T-cell (primary cell): ENCODE measurements at places on chromosomes 4 and X. TPM values are rescaled to one million over a fixed set of nuclear protein-coding genes. Genes with fewer than 3 reads are reported as not detected.

RGN gene
- total RNA-seq, result not detected

MCF2 gene
- 0.47 TPM for total RNA-seq

MANBA gene
- 26.1 TPM for total RNA-seq

PABPC1L2B gene
- total RNA-seq, result not detected

DDX53 gene
- not detected for total RNA-seq

SLC39A8 gene
- 19.2 TPM for total RNA-seq

GRCh38 chrX:22758807-22759481 is 240.8 kb upstream of the DDX53 start:
- no peak for DNase-seq
- H3K27me3 ChIP-seq, result no peaks in the 10 kb centered on the region
- H3K36me3 ChIP-seq, result no peaks in the 10 kb centered on the region
- no peaks in the 10 kb centered on the region for H3K4me1 ChIP-seq
- H3K4me3 ChIP-seq, result no peak overlapping the region

DNA sequence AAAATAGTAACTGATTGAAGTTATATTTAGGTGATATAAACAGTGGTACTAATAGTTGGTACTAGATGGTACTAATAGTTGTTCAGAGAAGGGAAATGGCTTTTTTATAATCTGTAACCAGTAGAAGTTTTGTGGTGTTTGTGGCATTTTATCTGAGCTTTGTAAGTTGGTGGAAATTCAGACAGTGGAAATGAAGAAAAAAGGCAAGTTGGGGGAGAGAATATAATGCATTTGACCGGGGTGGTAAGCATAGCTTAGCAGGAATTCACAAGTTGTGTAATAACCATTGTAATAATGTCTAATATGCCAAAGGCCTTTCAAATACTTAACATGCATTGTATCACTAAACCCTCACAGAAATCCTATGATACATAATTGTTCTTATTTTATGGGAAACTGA is 36.3 kb downstream of the DTHD1 start:
- peaks cover 6% of the 10 kb centered on the region for H3K4me1 ChIP-seq
- no peaks in the 10 kb centered on the region for H3K36me3 ChIP-seq
- no peak overlapping the region for H3K4me3 ChIP-seq
- H3K27me3 ChIP-seq, result no peaks in the 10 kb centered on the region
- DNase-seq, result no peak
- no peak overlapping the region for H3K27ac ChIP-seq

GRCh38 chr4:169305651-169306050 is 34.9 kb upstream of the SH3RF1 start:
- H3K36me3 ChIP-seq, result no peaks in the 10 kb centered on the region
- H3K27ac ChIP-seq, result no peak overlapping the region
- H3K27me3 ChIP-seq, result no peaks in the 10 kb centered on the region
- no peak for DNase-seq

- H3K4me3 ChIP-seq, result no peak overlapping the region
- H3K27ac ChIP-seq, result no peak overlapping the region
- peaks cover 10% of the 10 kb centered on the region for H3K4me1 ChIP-seq
- H3K27me3 ChIP-seq, result no peaks in the 10 kb centered on the region
- no peaks in the 10 kb centered on the region for H3K36me3 ChIP-seq
These were observed 19.3 kb upstream of the RPL34 start for GRCh38 chr4:108601106-108601505.

- H3K36me3 ChIP-seq, result no peaks in the 10 kb centered on the region
- no peak overlapping the region for H3K4me3 ChIP-seq
- no peaks in the 10 kb centered on the region for H3K4me1 ChIP-seq
- H3K27ac ChIP-seq, result no peak overlapping the region
These were observed 549.8 kb upstream of the FAM241A start for GRCh38 chr4:111595456-111595855.

DNA sequence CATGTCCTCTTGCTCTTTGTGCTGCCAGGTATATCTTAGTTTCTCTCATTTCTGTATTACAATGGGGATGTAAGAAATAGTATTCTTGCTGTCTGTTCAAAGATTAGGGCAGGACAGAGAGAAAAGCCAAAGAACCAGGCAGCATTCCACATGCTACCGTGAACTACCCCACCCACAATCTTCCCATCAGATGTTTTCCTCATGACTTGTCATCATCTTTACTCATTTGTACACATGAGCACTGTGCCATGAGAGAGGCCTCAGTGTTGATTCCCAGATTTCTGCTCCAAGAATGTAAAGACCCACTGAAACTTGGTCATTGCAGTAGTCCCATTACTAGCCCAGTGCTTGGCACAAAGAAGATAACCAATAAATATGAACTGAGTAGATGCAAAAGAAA is 354.6 kb upstream of the RASGEF1B start:
- no peaks in the 10 kb centered on the region for H3K36me3 ChIP-seq
- H3K27me3 ChIP-seq, result no peaks in the 10 kb centered on the region
- H3K4me1 ChIP-seq, result no peaks in the 10 kb centered on the region
- no peak for DNase-seq
- no peak overlapping the region for H3K27ac ChIP-seq

DNA sequence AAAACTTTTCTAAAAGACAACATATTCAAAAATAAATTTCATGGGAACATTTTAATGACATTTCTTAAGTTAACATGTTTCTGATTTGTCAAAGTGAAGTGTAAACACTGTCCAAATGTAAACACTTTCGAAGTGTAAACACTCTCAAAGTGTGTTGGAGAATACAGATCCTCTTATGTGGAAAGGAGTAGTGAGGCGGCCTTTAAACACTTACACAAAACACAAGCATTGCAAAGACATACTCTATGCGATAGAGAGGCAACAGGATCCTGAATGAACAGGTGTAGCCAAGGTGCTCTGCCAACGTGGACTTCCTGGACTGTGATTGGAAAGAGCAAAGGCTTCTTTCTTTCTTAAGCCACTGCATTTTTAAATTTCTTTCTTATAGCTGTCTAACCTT is 62.7 kb upstream of the PGM2 start:
- no peak for DNase-seq
- H3K27ac ChIP-seq, result no peak overlapping the region
- H3K36me3 ChIP-seq, result no peaks in the 10 kb centered on the region
- no peak overlapping the region for H3K4me3 ChIP-seq

- no peaks in the 10 kb centered on the region for H3K4me1 ChIP-seq
- no peak overlapping the region for H3K4me3 ChIP-seq
- no peak overlapping the region for H3K27ac ChIP-seq
- no peaks in the 10 kb centered on the region for H3K27me3 ChIP-seq
These were observed 21.1 kb upstream of the WDR17 start for GRCh38 chr4:176044589-176044951.

MAGEA1 gene
- not detected for total RNA-seq

DNA sequence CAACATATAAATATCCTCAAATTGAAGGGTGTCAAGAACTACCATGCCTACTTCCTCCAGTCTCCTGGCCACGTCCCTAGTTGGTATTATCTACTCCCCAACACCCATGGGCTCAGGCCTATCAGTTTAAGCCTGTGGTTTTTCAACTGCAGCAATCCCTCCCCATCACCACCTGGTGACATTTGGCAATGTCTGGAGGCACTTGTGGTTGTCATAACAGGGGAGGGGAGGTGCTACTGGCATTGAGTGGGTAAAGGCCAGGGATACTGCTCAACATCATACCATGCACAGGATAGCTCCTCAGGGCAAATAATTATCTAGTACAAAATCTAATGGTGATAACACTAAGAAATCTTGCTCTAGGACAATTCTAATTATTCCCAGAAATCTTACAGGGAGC is 95.3 kb downstream of the COMMD8 start:
- no peak overlapping the region for H3K27ac ChIP-seq
- no peaks in the 10 kb centered on the region for H3K4me1 ChIP-seq

LRAT gene
- not detected for total RNA-seq

DNA sequence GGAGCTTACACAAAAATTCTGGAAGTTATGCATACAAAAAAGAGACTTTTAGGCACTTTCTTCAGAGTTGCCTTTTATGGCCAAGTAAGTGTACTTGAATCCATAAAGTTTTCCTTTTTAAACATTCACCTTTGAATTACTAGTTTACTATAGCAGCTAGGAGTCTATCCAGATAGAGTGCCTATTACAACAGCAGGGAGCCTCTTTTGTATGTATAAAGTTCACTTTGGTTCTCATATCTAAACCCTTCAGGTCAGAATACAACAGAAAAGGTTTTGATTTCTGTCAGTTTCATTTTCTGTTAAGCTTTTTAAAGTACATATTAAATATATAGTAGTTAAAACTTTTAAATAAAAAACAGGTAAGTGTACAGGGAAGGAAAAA is 51.4 kb upstream of the IL13RA1 start:
- peaks cover 10% of the 10 kb centered on the region for H3K36me3 ChIP-seq
- no peaks in the 10 kb centered on the region for H3K4me1 ChIP-seq

RNF113A gene
- 40.5 TPM for total RNA-seq

GRCh38 chr4:109231331-109231730 is 71.1 kb downstream of the COL25A1 start:
- H3K27ac ChIP-seq, result no peak overlapping the region
- no peaks in the 10 kb centered on the region for H3K4me1 ChIP-seq
- H3K36me3 ChIP-seq, result no peaks in the 10 kb centered on the region
- H3K4me3 ChIP-seq, result no peak overlapping the region

- H3K4me1 ChIP-seq, result no peaks in the 10 kb centered on the region
- no peak overlapping the region for H3K4me3 ChIP-seq
- no peak overlapping the region for H3K27ac ChIP-seq
These were observed 70.7 kb downstream of the ANKRD50 start for GRCh38 chr4:124641715-124642381.

SSX1 gene
- total RNA-seq, result 0.26 TPM

DNA sequence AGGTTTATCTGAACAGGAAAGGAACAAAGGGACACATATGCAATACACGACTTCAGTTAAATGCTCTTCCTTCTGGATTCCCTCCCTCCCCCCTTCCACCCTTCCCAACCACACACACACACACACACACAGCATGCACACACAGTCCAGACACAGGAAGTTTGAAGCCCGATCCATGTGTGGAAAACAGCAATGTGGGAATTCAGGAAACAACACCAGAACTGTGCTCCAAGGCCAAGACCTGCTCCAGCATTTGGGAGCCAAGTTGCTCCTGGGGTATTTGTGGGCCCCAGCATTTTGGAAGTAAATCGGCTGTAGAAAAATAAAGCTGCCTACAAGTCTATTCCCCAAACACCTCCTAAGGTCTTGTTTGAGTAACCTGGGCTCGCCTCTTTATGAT is 5.6 kb upstream of the AMOT start:
- no peak for DNase-seq
- H3K27me3 ChIP-seq, result no peaks in the 10 kb centered on the region
- H3K4me3 ChIP-seq, result no peak overlapping the region
- H3K4me1 ChIP-seq, result peaks cover 4% of the 10 kb centered on the region

DNA sequence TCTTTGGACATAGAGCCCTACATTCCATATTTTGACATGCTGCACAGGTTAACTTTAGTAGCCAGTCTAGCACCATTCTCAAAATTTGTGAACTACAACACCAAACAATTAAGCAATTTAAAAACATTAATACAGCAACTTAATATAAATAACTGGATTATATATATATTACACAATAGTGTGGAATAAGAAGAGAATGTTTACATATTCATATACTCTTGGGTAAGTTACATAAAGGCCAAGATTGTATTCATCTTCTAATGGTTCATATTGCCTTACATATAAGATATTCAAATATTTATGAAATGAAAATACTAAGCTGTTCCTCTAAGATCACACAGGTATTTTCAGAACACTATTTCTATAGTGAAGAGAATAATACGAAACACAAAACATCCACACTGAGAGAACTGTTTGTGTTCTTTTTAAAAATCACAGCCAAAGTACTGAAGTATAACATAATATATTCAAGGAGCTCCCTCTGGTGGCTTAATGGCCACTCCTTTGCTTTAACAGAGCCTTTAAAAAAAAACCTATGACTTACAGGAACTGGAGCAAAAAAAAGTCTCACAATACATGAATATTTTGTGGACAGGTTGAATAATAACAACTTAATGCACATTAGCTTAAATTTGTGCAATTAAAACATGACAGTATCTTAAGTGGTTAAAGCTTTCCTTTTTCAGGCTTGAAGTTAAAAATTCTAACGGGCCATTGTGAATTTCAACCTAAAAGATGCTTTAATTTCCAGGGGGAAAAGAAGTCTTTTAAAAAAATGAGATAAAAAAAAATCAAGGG is 46.2 kb downstream of the NEK1 start:
- H3K4me1 ChIP-seq, result no peaks in the 10 kb centered on the region
- DNase-seq, result no peak
- no peaks in the 10 kb centered on the region for H3K36me3 ChIP-seq
- no peak overlapping the region for H3K4me3 ChIP-seq

FAM200B gene
- total RNA-seq, result 19.1 TPM

PLK4 gene
- total RNA-seq, result 1.9 TPM

DNA sequence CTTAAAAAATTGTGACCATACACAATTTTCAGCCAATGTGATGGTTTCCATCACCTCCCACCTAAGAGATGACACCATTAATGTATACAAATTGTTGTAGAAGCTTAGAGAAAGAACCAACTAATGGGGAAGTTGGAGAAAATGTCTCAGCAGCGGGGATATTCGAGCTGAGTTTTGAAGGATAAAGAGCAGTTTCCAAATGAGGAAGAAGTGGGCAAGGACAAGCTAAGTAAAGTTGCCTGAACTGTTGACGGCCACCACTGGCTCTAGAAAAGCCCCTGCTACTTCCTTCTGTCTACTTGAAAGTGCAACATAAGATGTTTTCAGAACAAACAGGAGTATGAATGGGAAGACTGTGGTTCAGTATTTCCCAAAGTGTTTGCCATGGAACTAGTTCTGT is 92.0 kb downstream of the CHRNA9 start:
- H3K4me3 ChIP-seq, result no peak overlapping the region
- H3K27me3 ChIP-seq, result no peaks in the 10 kb centered on the region
- H3K36me3 ChIP-seq, result no peaks in the 10 kb centered on the region

MTTP gene
- total RNA-seq, result 0.19 TPM

FRMD7 gene
- total RNA-seq, result not detected

HELT gene
- total RNA-seq, result not detected

DNA sequence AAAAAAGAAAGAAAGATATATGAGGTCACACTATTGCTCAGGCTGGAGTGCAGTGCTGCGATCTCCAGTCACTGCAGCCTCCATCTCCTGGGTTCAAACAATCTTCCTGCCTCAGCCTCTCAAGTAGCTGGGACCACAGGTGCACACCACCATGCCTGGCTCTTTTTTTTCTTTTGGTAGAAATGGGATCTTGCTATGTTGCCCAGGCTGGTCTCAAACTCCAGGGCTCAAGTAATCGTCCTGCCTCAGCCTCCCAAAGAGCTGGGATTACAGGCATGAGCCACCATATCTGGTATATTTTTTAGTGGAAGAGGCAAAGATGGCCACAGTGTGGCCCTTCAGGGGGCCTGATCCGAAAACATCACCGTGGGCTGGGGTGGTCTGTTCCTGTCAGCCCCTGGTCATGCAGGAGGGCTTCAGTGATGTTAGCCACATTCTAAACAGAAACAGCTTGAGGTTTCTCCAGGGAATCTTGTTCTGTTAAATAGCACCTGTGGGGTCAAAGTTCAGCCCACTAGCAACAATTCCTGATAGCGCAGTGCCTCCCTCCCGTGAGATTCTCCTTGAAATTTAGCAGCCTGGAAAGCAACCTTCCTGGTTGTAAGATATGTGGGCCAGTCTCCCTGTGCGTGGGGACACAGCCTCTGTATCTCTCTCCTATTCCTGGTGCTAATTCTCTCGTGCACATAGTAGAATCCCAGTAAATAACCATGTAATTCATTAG is 7.3 kb upstream of the DHRSX start:
- no peak overlapping the region for H3K4me3 ChIP-seq
- H3K36me3 ChIP-seq, result no peaks in the 10 kb centered on the region
- H3K27ac ChIP-seq, result no peak overlapping the region
- H3K27me3 ChIP-seq, result no peaks in the 10 kb centered on the region

TMSB15C gene
- total RNA-seq, result 3.0 TPM
